ENCODE measurements at places on chromosomes 2 and 18. TPM values are rescaled to one million over a fixed set of nuclear protein-coding genes. Genes with fewer than 3 reads are reported as not detected.

The SCN3A gene
- polyA plus RNA-seq: 0.04 TPM

The ACMSD gene
- not detected for polyA plus RNA-seq

The ABCB11 gene
- polyA plus RNA-seq: 0.04 TPM

The HIBCH gene
- 32.4 TPM for polyA plus RNA-seq

The SLC11A1 gene
- 1.5 TPM for polyA plus RNA-seq

The DSC3 gene
- 70.9 TPM for polyA plus RNA-seq

The OR6B2 gene
- not detected for polyA plus RNA-seq

The POTEC gene
- polyA plus RNA-seq: not detected

The C1GALT1C1L gene
- 0.45 TPM for polyA plus RNA-seq

The RABL2A gene
- polyA plus RNA-seq: 10.7 TPM

The TWIST2 gene
- polyA plus RNA-seq: 1.8 TPM

The LYPD6 gene
- polyA plus RNA-seq: 0.51 TPM

The EVX2 gene
- not detected for polyA plus RNA-seq

The LIMS4 gene
- polyA plus RNA-seq: 0.29 TPM

The SP9 gene
- polyA plus RNA-seq: 0.04 TPM

The RPRM gene
- polyA plus RNA-seq: 0.35 TPM

The DPP10 gene
- polyA plus RNA-seq: 0.02 TPM

The NDC80 gene
- 7.3 TPM for polyA plus RNA-seq

The RFTN2 gene
- polyA plus RNA-seq: 0.24 TPM

The REG1B gene
- polyA plus RNA-seq: 1.8 TPM

The SEMA4C gene
- 13.1 TPM for polyA plus RNA-seq

The C1QL2 gene
- not detected for polyA plus RNA-seq

The ADRA2B gene
- polyA plus RNA-seq: 0.98 TPM

The PAIP2B gene
- polyA plus RNA-seq: 4.7 TPM

The COL3A1 gene
- polyA plus RNA-seq: 25.2 TPM

The HOXD1 gene
- polyA plus RNA-seq: 0.21 TPM

The ZC3H6 gene
- polyA plus RNA-seq: 1.9 TPM

The GRB14 gene
- 1.1 TPM for polyA plus RNA-seq

The PNPT1 gene
- polyA plus RNA-seq: 7.4 TPM

The RBMS1 gene
- polyA plus RNA-seq: 23.6 TPM

The GAD1 gene
- 1.2 TPM for polyA plus RNA-seq

The CAPN14 gene
- polyA plus RNA-seq: 141 TPM

The LYG2 gene
- not detected for polyA plus RNA-seq

The LOXHD1 gene
- 0.02 TPM for polyA plus RNA-seq

The IL1RL1 gene
- polyA plus RNA-seq: 0.44 TPM

The DTNA gene
- polyA plus RNA-seq: 6.7 TPM

The FSIP2 gene
- 0.01 TPM for polyA plus RNA-seq

The RALBP1 gene
- polyA plus RNA-seq: 38.6 TPM

The ITPRIPL1 gene
- polyA plus RNA-seq: 1.4 TPM

The ITGB6 gene
- 10.6 TPM for polyA plus RNA-seq

The TFCP2L1 gene
- 8.6 TPM for polyA plus RNA-seq

The ROCK2 gene
- 5.4 TPM for polyA plus RNA-seq

The CHRND gene
- not detected for polyA plus RNA-seq

The TCF7L1 gene
- polyA plus RNA-seq: 3.5 TPM

The IL1F10 gene
- polyA plus RNA-seq: 0.51 TPM

The NYAP2 gene
- 0.08 TPM for polyA plus RNA-seq

The ASB3 gene
- polyA plus RNA-seq: 5.8 TPM

The FNDC4 gene
- 34.0 TPM for polyA plus RNA-seq

The FAHD2B gene
- polyA plus RNA-seq: 7.8 TPM

The ITGAV gene
- 5.8 TPM for polyA plus RNA-seq

The LYPD6B gene
- 2.3 TPM for polyA plus RNA-seq

The RAPH1 gene
- polyA plus RNA-seq: 5.0 TPM

The VAPA gene
- polyA plus RNA-seq: 189 TPM

The SPOPL gene
- polyA plus RNA-seq: 2.5 TPM

The MFSD2B gene
- 0.08 TPM for polyA plus RNA-seq

The AQP12B gene
- not detected for polyA plus RNA-seq

The CNGA3 gene
- 0.05 TPM for polyA plus RNA-seq

The LIMS3 gene
- polyA plus RNA-seq: 0.15 TPM

Measured in esophagus (tissue), 2 donors.